BJ (cell line): ENCODE measurements at places on chromosomes 1 and 21.
A peak's percentile ranks its signal among the peaks of the same experiment; 100 is the strongest.

GRCh38 chr1:216945538-216946080 is 222.4 kb upstream of the ESRRG start:
- no peak for DNase-seq

DNA sequence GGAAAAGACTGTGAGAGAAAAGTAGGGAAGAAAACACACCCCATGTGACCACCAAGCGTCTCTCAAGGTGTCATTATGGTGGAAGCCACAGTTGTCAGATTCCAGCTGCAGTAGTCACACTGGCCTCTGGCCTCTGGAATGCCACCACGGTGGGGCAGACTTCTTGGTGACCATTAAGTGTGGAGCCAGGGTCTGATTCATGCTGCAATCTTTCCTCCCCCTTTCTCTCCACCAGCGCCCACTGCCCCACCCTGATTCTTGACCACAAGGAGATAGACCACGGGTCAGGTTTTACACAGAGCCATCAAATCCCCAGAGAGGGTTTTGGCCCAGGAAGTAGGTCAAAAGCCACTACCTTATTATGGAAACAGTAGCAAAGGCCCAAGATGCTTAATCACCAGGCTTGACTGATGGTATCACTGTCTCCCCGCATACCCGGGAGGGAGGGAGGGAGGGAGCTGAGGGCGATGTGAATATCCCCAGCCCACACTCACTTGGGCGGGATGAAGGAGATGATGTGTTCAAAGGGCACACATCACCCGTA is 52.7 kb upstream of the GRHL3 start:
- peak; percentile 89 for DNase-seq

DNA sequence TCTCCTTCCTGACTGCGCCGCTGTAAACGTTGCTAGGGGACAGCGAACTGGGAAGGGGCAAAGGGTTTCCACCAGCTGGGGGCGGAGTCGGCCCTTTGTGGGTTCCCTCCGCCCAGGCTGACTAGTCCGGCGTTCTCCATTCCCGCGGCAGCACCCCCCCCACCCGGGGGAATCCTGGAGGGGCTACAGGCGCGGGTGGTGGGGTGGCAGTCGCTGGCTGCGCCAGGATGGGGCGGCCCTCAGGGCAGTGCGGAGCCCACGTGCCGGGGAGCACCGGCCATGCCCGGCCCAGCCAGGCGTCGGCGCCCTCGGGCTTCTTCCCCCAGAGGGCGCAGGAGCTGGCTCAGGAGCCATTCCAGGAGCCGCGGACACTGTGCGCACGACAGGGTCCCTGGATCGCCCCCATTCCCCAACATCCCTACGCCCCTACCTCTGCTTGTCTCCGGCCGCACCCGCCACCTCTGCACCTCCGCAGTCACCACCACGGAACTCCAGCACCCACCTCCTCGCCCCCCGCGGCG is 476 bp downstream of the BATF3 start:
- DNase-seq: no peak

GRCh38 chr1:28899267-28899666 is 15.1 kb upstream of the EPB41 start:
- no peak for DNase-seq

DNA sequence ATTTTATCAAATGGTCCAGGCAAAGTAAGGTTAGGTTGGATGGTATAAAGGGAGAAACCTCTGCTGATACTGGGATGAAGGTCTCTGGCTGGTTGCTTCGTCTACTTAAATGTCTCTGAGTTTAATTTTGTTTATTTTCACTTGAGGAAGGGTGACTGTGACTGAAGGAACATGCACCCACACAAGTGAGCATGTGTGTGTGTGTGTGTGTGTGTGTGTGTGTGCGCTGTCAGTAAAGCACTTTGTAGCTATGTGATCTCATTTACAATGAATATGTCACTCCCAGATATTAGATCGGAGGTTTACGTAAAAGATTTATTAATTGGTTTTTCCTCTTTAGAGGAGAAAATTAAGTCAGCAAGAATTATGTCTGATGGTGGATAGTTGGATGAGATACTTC is 4.4 kb downstream of the FOXD2 start:
- no peak for DNase-seq

DNA sequence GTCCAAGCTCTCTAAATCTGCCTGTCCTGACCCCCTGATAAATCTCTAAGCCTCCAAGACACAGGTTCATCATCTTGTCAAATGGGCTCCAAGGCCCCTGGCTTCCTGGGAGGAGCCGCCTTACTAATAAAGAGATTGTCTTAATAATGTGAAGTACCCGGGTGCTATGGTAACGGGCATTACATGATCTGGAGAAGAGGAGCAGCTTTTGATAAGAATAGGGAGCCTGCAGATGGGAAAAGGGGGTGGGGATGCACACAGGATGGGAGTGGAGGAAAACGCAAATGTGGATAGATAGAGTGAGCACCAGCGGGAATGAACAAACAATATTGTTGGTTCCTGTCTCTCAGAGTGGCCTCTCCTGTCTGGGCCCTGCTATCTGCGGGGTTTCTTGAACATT is 11.9 kb upstream of the RXRG start:
- DNase-seq: no peak

DNA sequence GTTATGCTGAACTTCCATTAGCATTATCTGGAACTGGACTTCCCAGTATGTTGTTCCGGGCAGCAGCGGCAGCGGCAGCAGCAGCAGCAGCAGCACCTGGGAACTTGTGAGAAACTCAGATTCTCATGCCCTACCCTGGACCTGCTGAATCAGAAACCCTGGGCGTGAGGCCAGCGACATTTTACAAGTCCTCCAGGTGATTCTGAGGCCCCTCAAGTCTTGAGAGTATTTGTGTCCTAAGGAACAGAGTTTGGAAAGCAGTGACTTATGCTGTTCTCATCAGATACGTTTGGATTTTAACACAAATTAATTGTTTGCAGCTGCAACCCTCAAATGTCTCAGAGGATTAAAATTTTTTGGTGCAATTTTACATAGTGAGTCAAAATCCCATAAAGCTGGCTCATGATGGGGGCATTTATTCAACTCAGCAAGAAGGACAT is 157.2 kb upstream of the KAZN start:
- peak; percentile 82 for DNase-seq

DNA sequence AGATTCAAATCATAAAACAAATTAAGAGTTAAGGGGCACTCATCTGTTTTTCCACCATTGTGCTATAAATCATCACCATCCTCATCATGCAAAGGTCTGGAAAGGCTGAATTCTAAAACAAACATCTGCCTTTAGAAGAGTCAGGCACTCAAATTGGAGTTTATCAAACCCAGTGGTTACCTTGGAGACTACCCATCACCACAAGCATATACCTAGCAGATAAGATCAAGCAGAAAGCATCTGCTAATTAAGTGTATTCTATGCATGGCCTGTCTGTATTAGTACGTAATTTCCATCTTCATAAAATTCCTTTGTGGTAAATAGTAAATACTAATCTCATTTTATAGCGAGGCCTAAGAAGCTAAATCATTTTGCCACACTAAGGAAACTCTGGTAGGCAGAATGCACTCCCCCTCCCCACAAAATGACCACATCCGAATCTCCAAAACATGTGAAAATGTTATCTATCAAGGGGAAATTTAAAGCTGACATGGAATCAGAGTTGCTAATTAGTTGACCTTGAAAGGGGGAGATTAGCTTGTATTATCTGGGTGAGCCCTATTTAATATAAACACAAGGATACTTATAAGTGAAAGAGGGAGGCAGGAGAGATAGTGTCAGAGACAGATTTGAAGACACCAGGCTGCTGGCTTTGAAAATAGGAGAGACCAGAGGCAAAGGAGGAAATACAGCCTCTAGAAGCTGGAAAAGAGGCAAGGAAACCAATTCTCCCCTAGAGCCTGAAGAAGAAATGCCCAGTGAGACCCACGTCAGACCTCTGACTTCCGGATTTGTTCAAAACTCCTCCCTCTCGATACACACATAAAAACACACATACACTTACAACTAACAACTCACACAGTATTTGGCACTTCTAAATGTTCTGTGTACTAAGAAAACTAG is 23.2 kb downstream of the ARID4B start:
- DNase-seq: no peak

- DNase-seq: no peak
Observed at GRCh38 chr1:53644496-53644895, 94.5 kb downstream of the GLIS1 start.

GRCh38 chr1:27563591-27564471 is 40.1 kb downstream of the AHDC1 start:
- no peak for DNase-seq

DNA sequence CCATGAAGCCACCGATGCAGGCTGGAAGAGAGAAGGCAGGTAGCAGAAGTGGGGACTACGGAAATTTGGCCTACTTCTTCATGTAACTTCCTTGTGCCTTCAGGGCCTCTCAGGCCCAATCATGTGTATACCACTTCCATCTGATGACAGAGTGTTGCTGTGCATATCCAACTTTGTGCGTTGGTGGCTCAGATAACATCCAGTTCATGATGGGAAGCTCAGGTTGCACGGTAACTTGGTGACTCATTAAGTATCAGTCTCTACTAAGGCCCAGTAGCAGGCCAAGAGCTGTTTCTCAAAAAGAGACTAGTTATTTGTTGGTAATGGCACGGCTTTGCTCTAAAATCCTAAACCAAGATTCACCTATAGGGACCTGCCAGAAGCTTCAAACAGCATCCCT is 117.6 kb downstream of the LTN1 start:
- DNase-seq: no peak

- no peak for DNase-seq
Observed at GRCh38 chr1:22221233-22221780, 78.4 kb upstream of the WNT4 start.

DNA sequence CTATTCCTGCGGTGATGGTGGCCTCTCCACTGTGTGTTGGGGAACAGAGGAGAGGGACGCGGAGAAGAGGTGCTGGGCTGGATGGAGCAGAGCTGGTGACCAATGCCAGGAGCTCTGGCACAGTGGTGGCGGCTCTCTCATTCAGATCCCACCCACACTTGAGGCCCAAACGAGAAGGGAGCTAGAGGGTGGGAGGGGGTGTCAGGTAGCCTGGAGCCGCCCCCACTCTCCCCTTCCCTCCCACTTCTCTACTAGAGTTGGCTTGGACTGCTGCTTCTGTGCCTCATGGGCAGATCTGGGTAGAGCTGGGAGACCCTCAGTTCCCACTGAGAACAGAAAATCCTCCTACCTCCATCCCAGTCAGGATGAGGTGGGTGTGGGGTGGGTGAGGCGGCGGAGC is 3.5 kb downstream of the TTC39A start:
- no peak for DNase-seq

DNA sequence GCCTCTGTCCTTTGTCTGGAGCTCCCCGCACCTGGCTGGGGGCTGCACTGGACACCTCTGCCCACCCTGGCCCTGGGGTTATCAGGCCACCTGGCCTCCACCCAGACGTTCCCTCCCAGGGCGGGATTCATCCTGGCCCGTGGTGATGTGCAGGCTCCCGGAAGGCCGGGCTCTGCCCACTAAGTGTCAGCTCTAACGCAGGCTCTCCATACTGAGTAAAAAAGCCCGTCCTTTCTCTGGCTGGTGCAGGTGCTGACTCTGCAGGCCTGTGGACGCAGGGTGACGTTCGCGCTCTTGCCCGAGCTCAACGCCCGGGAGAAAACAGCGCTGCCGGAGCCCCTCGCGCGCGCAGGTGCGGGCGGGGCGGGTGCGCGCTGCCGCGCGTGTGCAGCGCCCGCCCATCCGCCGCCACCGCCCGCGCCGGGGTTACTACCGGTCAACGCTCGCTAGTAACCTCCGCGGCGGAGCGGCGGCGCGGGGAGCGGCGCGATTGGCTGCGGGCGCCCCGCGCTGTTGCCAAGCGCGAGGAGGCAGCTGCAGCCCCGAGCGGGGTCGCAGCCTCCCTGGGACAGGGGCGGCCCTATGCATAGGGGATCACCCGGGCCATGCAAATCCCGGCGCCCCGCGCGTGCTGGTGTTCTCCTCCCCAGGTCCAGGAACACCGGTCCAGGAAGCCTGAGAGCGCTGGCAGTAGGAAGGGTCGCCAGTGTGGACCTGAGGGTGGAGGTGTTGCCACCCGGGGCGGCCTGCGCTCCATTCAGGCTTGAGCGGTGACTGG is 15.7 kb downstream of the ABCG1 start:
- no peak for DNase-seq

GRCh38 chr1:179129702-179130473 is 48.0 kb downstream of the TOR3A start:
- no peak for DNase-seq

- peak; percentile 67 for DNase-seq
Observed at GRCh38 chr1:27145934-27146354, 9.0 kb downstream of the SLC9A1 start.

DNA sequence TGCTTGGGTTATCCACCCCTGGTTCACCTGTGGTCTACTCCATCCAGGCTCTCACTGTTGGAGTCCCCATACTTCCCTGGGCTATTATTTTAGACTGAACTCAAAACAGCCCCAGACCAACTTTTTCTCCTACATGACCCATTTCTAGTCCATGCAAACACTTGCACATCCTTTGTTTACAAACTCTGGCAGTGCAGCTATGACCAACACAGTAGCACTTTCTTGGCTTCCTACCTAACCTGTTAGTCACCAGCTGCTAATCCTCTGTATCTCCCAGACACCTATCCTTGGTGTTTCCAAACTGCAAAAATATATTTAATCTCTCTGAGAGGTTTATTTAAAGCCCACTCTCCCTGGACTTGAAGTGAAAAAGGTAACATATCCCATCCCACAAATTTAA is 90.8 kb downstream of the DDAH1 start:
- peak; percentile 46 for DNase-seq

- no peak for DNase-seq
Observed at GRCh38 chr1:170254371-170254770, 108.6 kb downstream of the NTMT2 start.

- no peak for DNase-seq
Observed at GRCh38 chr1:200121421-200121820, 93.9 kb downstream of the NR5A2 start.

GRCh38 chr1:39927538-39927937 is 25.8 kb upstream of the MYCL start:
- no peak for DNase-seq

DNA sequence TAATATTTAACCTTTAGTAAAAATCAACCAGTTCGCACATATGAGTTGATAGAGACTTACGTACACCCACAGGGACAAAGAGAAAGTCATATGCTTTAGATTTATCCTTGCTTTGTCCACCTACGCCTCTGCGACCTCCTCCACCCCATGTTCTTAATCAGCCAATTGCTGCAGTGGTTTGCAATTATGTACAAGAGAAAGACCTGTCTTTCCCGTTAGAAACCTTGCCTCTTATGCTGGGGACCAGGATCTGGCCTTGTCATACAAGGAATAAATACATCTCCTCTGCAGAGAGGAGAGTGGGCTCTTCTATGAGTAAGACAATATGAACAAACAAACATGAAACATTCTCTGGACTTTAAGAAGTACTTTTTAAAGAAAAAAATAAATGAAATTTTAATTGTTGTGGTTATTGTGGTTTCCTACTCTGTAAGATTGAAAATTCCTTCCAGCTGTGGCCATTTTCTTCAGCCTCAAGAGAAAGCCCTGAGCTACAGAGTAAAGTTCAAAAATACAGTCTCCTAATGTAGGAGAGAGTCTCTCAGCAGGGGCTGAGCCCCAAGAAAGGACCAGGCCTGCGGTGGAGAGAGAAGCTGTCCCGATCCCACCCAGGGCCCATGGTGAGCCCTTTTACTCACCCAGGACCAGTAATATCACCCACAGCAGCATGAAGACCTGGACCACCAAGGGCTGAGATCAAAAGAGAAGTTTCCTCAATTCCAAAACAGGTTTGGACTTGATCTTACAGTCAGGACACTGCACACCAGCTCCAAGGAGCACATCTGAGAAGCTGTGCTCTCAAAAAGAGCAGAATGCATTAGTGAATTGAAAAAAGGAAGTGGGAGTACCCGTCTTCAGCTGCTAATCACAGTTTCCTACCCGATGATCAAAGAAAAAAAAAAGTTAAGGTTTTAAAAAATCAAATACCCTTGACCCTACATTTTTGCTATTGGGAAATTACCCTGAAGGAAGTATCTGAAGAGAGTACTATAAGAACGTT is at the start of gene FCRL5:
Gene FCRL5 (minus strand): TSS at position 822 of the 1,000 bp plus-strand sequence. CDS start 153 bp downstream, at position 669.
- no peak for DNase-seq
